Left ventricle myocardium inferior (tissue), 1 donor: ENCODE measurements at places on chromosomes 2 and 18. TPM values are rescaled to one million over a fixed set of nuclear protein-coding genes. Genes with fewer than 3 reads are reported as not detected.
A peak's percentile ranks its signal among the peaks of the same experiment; 100 is the strongest.

GRCh38 chr2:37343537-37344434, 644 bp upstream of the QPCT start:
- DNase-seq: no peak

- no peak for DNase-seq
Observed at GRCh38 chr2:85697096-85697495, 2.9 kb downstream of the GNLY start.

DNA sequence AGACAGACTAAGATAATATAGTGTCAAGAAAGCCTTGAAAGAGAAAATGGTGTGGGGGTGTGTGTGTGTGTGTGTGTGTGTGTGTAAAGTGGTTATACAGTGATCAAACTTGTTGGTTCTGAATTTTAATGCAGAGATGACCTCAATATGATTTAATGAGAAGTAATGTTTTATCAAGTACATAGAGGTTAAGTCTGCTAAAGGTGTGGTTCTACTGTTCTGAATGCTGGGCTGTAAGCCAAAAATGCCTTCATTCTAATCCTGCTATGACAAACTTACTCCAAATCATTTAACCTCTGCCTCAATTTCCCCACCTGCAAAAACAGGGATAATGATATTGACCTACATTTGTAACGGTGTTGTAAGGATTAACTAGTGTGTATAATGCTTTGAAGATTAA, 87.9 kb downstream of the WDPCP start:
- no peak for DNase-seq

DNA sequence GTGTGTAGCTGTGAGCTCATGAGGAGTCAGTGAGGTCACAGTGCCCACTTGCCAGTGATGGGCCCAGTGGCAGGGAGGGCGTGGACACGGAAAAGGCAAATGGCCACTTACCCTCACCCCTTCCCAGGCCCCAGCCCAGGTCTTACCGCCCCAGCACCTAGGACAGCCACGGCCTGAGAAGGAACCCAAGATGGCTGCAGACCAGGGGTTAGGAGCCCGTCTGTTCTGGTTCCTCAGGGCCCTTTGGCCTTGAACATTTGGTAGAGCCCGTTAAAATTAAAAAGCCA, 74.1 kb downstream of the EMX1 start:
- DNase-seq: no peak

DNA sequence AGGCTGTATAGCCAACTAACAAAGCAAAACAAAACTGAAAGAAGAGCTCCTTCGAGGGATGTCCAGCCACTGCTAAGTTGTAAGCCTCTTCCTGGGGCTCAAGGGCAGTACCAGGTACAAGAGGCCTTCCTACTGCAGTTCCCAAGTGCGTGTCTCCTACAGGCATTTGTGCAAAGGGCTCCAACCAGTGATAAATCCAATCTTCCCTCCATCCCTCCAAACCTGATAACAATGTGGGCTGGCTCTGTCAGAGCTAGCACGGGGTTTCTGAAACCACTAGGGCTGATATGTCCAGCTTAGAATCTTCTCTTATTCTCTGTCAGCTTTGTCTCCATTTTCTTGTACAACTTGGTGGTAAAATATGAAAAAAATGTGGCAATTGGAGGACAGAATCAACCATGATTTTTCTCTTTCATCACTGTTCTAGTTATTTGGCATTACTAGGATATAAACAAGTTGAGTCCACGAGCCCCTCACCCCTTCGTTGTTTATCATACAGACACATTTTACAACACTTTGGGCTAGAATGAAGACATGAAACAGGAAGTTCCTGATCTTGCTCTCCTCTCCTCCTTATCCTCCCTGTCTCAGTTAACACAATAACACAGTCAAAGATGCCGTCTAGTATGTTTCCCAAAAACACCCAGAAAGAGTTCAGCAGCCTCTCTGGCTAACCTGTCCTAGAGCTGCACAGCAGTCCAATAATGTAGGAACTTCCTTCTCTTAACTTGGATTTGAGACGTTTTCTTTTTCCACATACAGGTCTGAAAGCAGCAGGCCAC, 35.4 kb upstream of the WIPF1 start:
- DNase-seq: no peak

GRCh38 chr2:203344667-203345066, 16.5 kb downstream of the ABI2 start:
- DNase-seq: no peak

DNA sequence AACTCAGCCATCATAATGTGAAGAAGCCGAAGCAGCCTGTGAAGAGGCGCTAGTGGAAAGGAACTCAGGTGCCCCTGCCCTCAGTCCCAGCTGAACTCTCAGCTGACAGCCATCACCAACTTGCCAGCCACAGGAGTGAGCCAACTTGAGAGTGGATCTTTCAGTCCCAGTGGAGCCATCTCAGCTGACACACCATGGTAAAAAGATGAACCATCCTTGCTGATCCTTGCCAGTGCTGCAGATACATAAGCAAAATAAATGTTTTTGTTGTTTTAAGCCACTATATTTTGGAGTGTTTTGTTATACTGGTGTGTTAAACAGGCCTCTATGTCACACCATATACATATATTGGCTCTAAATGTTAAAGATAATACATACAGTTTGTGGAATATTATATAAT, 195.8 kb upstream of the SPRED2 start:
- no peak for DNase-seq

DNA sequence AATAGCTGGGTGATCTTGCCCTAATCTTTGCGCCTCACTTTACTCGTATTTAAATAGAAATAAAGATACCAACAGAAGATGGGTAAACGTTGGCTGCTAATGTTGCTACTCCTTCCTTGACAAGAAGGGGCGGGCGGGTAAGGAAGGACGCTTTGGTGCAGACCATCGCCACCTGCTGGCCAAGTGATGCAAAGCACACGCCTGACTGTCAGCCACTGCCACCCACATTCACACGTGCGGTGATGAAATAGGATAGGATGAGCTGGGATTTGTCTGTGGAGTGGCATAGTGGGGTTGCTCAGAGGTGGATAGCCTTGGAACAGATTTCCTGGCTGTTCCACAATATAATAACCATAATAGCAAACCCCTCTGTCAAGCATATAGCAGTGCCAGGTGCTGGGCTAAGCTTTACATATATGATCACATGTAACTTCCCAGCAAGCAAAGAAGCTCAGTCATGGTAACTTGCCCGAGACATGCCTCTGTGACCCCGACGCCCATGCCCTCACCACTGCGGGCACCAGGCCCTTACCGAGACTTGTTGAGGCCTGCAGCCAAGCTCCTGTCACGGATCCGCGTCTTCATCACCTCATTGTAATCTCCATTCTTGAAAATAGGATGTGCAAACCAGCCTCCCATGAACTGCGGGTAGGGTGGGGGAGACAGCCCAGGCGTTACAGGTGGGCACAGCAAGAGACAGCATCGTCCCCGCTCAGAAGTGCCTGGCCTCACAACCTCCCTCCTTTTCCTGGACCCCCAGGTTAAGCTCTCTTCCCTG, 39.3 kb downstream of the LCT start:
- DNase-seq: peak; percentile 58

DNA sequence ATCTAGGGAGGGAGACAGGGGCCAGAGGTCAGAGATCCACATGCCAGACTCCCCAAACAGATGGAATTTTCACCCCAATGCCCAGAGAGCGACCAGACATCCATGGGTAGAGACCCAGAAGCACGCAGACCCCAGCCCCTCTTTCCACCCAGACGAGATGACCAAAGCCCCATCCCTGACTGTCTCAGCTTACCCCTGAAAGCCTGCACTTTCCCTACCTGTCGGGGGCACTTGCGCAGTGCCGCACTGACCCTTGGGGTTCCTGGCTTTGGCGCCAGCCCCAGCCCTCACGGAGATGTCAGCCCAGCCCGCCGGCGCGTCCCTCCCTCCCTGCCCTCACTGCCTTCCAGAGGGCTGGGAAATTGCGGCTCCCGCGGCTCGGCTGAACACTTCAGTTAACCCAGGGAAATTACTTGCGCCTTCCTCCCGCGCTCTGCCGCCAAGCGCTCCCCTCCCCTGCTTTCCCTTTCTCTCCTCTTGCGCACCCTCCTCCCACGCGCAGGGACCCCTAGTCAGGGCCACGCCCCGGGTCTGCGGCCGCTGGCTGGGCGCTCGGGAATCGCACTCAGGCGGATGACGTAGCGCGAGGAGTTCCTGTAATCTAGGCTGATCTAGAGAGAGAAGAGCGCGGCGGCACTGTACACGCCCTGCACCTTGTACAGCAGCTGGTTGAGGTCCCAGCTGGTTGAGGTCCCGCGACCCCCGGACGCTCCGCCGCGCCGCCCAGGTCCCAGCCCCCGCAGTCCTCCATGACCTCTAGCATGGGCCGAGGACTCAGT, 12.0 kb downstream of the ALPG start:
- no peak for DNase-seq

DNA sequence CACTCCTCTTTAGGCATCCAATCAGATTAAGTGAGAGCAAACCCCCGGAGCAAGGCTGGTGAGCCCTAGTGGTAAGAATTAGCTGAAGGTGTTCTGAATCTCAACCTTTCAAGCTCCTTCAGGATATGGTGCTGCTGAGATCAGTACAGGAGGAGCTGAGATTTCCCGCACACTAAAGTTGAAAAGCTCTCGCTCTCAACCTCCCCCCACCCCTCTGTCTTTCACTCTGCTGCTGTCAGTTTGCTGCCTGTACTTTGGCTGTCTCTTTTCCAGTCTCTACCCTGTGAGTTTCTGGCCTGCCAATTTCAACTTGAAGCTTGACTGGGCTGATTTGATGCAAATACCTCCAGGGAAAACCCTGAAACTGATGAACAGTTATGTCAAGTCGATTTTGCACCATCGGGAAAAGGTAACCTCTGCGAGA, 15.7 kb downstream of the ZEB2 start:
- no peak for DNase-seq

DNA sequence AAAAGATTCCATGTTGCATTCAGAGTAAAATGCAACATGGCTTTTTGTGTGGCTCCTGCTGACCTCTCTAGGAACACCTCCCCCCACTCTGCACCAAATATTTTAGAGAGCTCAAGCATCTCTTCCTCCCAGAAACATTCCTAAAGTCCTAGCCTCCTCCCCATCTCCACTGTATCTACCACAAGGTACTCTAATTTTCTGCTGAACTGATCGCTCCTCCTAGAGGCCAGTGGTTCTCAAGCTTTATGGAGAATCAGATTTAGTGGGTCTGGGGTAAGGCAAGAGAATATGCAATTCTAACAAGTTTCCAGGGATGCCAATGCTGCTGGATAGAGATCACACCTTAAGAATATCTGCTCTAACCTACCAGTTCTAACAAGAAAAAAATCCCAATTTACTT, 89.5 kb upstream of the HNRNPA3 start:
- DNase-seq: no peak

DNA sequence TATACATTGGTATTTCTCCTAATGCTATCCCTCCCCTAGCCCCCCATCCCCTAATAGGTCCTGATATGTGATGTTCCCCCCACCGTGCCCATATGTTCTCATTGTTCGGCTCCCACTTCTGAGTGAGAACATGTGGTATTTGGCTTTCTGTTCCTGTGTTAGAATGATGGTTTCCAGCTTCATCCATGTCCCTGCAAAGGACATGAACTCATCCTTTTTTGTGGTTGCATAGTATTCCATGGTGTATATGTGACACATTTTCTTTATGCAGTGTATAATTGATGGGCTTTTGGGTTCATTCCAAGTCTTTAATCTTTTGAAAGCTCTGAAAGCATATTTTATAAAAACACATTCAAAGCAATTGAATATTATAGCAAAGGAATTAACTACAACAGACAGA, 1169.4 kb upstream of the ZEB2 start:
- no peak for DNase-seq

DNA sequence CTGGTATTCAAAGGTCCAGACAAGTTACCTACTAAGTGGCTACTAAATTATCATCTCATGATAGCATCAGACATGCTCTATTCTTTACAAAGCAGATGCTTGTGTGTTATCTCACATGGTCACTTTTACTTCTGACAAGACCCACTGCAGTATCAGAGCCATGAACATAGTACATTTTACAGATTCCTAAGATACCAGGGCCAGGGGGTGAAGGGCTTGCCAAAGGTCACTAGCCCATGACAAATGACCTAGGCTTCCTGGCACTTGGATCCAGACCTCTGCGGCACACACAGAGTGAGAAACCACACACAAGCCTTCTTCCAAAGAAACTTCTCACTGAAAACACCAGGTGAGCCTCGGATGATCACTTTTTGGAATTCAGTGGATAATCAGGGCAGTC, 446.8 kb downstream of the EIPR1 start:
- no peak for DNase-seq

DNA sequence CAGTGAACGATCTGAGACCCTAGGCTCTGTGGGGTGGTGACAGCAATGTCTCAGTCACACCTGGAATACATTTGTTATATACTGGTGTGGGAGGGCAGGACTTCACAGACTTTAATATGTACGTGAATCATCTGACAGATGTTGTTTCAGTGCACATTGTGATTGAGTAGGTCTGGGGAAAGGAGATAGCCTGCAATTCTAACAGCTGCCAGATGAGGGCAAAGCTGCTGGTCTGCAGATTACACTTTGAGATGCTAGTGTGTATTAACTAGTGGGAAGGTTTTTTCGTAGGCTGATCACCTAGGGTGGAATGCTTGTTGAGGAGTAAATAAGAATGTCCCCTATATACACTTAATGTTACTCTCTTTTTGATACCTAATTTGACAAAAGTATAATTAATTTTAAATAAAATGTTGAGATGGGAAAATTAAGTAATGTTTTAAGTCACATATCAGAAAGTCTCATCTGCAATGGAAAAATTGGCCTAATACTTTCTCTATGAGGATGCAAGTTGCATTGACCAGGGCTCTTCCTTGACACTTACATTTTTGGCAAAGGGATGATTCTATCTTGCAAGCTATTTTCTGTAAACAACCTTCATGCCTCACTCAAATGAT, 496.9 kb upstream of the HNMT start:
- no peak for DNase-seq

- no peak for DNase-seq
Observed at GRCh38 chr18:36771245-36771644, 57.6 kb downstream of the TPGS2 start.

DNA sequence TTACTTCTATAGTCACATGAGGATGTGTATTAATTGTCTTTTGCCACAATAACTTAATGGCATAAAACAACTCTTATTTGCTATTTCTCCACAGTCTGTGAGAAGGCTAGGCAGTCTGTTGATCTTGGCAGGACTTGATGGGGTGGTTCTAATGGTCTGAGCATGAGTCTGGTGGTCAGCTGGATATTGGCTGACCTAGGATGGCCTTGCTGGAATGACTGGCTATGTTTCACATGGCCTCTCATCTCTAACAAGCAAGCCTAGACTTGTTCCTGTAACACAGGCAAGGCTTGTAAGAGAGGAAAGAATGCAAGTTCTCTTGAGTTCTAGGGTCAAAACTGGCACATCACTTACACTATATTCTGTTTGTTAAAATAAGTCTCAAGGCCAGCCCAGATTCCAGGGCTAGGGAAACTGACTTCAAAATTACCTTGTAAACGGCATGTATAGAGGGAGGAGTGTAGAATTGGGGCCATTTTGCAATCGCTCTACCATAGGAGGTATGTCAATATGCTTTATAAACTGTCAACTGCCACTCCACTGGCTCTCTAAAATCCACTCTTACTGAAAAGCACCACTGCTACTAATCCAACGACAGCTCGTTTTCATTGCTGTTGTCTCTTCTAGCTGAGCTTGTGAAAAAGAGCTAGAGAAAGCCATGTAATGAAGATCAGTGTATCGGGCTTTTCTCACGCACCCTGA, 325.0 kb upstream of the PKDCC start:
- peak; percentile 21 for DNase-seq

The RGPD4 gene
- total RNA-seq: not detected

The TET3 gene
- 2.3 TPM for total RNA-seq

The SULT1C4 gene
- 2.7 TPM for total RNA-seq

The DNAJC5G gene
- 1.2 TPM for total RNA-seq

The CNTNAP5 gene
- total RNA-seq: not detected

The HOXD13 gene
- total RNA-seq: not detected
